Posterior vena cava (tissue), 2 donors: ENCODE measurements at places on chromosomes 16 and 17.

DNA sequence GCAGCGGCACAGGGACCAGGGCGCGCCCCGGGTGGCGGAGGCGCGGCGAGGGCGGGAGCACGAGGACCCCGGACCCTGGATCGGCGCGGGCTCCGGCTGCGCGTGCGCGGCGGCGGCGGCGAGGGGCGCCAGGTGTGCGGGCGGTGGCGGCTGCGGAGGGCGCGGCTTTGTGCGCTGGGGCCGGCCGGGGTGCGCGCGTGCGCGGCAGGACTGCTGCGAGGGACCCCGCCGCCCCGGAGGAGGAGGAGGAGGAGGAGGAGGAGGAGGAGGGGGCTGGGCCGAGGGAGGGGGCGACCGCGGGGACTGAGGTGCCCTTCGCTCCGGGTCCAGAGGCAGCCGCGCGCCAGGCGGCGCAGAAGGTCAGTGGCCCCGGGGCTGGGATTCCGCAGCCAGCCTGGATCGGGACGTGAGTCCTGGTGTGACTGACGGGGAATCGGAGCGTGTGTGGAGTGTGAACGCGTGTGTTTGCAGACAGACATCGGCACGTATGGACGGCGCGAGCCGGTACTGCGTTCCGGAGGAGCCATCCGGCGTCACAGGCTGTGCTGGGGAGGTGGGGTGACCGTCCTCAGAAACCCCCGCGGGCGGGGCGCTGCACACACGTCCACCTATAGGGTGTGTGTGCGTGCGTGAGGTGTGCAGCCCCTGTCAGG is 19.5 kb upstream of the RAP1GAP2 start:
- no peak for DNase-seq

DNA sequence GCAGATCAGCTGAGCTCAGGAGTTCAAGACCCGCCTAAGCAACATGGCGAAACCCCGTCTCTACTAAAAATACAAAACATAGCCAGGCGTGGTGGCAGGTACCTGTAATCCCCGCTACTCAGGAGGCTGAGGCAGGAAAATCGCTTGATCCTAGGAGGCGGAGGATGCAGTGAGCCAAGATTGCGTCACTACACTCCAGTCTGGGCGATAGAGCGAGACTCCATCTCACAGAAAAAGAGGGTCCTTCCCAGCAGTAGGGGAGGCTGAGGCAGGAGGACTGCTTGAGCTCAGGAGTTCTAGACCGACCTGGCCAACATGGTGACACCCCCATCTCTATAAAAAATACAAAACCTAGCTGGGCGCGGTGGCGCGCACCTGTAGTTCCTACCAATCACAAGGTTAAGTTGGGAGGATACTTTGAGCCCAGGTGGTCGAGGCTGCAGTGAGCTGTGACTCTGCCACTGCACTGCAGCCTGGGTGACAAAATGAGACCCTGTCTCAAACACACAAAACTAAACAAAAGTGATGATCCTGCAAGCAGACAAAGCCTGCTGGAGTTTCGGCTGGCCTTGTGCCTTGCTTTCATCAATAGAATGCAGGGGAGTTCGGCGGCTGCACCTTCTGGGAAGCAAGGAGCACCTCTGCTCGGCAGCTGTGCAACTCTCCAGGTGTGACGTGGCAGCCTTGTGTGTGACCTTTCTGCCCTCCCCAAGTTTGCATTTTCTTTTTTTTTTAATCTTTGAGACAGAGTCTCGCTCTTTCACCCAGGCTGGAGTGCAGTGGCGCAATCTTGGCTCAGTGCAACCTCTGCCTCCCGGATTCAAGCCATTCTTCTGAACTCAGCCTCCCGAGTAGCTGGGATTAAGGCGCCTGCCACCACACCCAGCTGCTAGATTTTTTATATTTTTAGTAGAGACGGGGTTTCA is 12.4 kb upstream of the YWHAE start:
- DNase-seq, result peak; percentile 62

DNA sequence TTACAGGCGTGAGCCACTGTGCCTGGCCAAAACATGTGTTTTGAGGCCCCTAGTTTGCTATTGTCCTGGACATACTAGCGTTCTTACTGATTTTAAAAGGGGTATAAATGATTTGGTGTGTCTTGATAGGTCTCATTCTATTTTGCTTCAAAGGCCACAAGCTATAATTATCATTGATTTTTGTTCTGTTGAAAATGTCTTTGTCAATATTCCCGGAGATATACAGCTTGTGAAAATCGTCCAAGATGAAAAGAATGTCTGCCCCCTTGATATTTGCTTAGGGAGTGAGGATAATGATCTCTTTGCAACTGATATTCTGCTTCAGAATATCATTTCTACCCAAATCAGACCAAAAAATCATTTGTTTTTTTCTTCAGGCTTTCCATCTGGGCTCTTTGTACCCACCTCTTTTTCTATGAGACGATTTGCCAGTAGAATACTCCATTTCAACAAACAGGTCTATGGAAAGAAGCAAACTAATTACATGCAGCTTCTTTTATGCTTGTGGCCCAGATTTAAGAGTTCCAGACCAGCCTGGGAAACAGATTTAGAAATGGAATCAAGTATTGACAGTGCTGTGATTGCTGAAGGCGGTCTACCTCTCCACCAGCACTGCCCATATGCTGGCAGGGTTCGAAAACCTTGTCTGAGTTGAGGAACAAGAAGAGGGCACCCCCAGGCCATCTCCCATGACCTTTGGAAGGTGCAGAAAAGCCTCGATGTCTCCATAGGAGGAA is 14.1 kb upstream of the ST6GALNAC1 start:
- no peak for DNase-seq

DNA sequence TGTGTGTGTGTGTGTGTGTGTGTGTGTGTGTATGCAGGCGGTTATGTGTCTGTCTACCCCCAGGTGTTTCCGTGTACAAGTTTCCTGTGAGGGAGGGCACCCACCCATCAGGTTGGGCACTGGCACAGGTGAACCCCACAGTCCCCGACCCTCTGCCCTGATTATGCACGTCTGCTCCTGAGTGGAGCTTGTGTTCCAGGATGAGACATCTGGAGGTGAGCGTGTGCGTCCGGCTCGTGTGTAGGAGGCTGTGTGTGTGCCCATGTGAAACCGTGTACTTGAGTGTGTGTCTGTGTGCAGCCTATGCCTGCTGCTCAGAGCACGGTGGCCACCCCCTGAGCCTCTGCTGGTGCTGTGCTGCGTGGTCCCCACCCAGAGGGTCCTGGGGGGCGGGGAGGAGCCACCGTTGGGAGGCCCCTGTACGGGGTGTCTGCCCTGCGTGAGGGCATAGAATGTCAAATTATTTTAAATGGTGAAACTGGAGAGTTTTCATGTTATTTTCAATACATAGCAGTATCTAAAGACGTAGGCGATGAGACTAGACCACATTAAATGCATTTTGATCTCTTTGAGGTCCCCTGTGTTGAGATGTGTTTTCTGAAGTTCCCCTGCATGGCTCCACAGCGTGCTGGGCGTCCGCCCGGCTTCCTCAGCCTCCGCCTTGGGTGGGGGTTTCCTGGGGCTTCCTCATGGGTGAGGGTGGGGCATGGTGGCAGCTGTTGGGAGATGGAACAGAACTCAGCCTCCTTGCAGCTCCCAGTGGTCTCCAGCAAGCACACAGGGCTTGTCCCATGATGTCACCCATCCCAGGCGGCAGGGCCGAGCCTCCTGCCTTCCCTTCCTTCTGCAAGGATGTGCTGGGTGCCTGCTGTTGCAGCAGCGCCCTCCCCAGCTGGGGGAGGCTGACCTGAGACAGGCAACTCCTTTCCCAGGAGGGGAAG is 43.4 kb downstream of the KCNJ12 start:
- DNase-seq, result peak; percentile 80

DNA sequence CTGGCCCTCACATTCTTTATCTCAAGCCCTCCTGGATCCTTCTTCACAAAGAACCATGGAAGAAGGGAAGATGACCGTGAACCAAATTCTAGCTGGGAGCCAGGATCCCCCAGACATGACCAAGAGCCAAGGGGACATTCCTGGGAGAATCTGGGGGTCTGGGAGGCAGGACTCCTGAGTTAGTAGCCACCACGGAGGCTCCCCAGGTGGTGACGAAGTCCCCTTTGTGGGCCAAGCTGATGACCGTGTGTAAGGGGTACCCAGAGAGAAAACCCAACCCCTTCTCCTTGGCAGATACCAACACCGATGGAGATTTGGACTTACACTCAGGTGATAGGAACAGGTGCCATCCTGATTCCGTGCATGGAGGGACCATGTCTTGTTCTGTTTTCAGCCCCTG is 6.8 kb upstream of the GFAP start:
- peak; percentile 50 for DNase-seq

DNA sequence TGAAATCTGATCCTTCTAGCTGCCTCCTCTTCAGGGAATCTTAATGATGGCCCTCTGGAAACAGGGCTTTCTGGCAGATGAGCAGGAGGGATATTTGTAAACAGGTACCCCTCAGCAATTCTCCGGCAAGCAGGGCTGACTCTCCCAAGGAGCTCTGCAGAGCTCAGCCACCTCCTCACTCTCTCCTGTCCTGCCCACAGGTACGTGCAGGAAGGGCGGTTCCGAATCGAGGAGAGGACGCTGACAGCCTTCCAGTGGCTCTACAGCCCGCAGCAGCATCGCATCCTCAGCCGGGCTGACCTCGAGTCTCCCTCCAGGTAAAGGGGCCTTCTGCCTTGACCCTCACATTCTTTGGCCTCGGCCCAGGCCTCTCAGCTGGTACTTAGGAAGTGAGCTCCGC is 20.7 kb upstream of the CCDC92B start:
- no peak for DNase-seq

DNA sequence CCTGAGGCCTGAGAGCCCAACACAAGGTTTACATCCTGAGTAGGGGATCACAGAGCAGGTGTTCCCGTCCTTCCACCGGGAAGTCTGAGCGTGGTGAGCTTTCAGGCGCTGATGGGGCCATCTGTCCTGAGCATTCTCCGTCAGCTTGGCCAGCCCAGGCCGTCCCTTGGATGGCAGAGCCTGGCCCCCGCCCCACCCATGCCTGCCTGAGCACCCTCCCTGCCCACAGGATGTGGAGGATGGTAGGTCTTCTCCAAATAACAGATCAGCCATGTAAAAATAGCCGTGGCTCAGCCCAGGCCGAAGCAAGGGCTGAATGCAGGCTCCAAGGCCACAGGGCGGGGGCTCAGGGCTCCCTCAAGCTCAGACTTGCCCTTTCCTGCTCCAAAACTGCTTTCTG is 20.2 kb downstream of the SPNS2 start:
- no peak for DNase-seq

DNA sequence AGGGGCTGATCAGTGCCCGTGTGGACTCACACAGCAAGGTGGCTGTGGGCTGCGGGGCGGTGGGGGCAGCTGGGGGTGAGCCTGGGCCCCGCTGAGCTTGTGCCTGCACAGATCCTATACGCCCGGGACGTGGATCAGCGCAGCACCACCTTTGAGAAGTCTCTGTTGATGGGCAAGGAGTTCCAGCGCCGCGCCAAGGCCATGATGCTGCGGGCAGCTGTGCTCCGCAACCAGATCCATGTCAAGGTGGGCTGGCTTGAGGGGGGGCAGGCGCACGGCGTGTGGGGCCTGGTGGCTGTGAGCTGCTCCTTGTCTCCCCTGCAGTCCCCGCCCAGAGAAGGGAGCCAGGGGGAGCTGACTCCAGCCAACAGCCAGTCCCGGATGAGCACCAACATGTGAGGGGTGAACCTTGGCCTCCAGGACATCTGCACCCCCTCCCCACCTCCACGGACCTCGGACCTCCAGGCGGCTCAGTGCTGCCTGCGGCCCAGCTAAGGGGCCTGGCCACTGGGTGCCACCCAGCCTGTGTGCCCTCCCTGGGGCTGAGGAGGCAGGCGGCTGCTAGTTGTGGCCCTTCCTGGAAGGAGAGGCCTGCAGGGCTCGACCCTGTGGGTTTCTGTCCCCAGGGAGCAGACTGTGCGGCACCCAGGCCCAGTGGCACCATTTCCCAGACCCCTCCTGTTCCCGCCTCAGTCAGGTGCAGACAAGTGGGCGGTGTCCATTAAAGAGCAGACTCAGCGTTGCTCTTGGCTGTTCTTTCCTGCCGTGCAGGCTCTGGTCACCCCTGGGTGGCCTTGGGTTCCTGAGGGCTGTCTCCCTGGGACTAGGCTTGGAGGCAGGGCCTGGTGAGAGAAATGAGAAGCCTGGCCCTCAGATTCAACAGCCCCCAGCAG is 5.3 kb downstream of the GPS1 start:
- DNase-seq, result no peak

DNA sequence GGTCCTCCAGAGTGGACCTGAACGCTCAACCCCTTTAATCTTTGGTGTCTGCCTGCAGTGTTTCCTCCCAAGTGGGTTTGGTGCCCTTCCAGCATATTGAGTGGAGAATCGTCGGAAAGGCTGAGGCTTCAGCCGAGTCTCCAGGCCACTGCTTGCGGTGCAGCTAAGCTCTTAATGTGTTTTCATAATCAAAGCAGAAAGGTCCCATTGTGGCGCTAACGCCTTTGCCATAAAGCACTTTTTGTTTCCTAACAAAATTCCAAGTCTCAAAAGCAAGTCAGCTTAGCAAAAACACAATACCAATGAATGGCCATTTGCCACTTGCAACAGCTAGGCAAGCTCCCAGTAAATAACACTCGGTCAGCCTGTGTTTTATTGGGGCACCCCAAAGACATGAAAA is 57.6 kb downstream of the KSR1 start:
- no peak for DNase-seq

DNA sequence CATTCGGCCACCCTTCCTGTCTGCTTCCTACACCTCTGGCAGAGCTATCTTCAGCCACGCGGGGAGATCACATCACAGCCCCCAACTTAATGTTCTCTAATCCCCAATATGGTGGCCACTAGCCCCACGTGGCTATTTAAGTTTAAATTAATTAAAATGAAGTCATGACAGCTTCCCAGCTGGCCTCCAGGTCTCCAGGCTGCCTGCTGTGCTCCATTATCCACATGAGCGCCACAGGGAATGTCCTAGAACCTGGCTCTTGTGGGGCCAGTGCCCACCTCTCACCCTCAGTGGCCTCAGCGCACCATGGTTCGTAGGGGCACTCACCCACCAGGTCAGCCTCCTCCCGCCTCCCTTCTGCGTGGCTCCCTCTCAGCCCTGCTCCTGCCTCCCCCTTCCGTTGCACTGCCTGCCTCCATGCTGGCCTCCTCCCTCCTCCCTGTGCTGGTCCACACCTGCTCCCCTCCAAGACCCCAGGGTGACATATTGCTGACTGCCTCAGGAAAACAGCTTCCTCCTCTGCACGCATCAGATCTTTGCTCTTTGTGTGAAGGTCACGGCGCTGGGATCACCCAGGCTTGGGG is 47.7 kb downstream of the IRF8 start:
- DNase-seq, result no peak

GRCh38 chr17:63682441-63682840 is 17.5 kb downstream of the LIMD2 start:
- no peak for DNase-seq

DNA sequence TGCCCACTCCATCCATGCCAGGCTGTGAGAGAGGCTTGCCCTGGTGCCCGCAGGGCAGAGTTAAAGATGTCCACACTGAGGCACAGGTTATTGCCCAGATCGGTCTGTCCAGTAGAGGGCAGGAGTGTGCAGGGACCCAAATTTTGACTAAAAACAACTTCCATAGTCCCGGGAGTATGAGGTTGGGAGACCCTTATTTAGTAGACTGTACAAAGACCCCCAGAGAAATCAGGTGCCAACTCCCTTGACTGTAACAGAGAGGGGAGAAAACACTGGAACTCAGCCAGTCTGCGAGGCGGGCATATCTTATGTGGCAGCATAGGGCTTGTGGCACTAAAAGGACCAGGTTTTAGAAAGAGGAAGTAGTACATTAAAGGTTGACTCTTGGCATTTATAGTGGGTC is 43.4 kb downstream of the HNF1B start:
- DNase-seq, result no peak

- DNase-seq, result no peak
These were observed 66.4 kb downstream of the HELZ start for GRCh38 chr17:67178555-67178954.
